Epithelial cell of proximal tubule (primary cell): ENCODE measurements at places on chromosomes 12 and 14. TPM values are rescaled to one million over a fixed set of nuclear protein-coding genes. Genes with fewer than 3 reads are reported as not detected.

The SYNE3 gene
- total RNA-seq = 0.07 TPM in 1 of 2 replicates, not detected in the other

The TRMT61A gene
- total RNA-seq = 9.0 and 21.9 TPM in 2 replicates

The SLC6A15 gene
- total RNA-seq = 1.4 and 2.3 TPM in 2 replicates

The MIP gene
- total RNA-seq = not detected in 2 replicates

The GLIPR1L1 gene
- not detected in 2 replicates for total RNA-seq

The RFLNA gene
- total RNA-seq = 0.69 and 0.80 TPM in 2 replicates

The EIF2S3B gene
- 0.94 and 2.9 TPM in 2 replicates for total RNA-seq

The CFAP251 gene
- total RNA-seq = 2.2 and 4.6 TPM in 2 replicates

The CNTN1 gene
- total RNA-seq = 1.8 and 2.3 TPM in 2 replicates

DNA sequence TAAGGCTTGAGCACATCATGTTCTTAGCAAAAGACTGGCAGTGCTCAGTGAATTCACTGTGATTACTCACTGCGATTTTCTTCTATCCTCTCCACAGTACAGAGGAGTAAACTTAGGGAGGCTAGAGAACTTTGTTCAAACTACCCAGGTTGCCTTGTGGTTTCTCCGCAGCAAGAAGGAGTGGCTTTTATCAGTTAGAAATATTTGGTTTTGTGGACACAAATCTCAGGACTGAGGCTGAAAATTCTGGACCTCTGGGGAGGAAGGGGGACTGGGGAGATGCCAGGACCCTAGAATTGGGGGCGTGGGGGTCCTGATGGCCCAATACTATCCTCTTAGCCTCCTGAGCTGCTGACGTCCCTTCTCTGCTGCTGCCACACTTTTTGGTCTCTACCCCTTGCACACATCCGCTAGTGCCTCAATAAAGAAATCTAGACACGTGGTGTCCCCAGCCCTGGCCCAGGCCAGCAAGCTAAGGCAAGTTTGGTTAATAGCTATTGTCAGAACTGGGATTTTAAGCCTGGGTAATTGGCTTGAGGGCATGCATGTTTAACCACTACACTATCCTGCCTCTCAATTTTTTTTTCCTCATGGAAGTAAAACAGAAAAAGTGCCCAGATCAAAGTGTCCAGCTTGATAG is 842 bp downstream of the OAS2 start:
- no peak for DNase-seq

DNA sequence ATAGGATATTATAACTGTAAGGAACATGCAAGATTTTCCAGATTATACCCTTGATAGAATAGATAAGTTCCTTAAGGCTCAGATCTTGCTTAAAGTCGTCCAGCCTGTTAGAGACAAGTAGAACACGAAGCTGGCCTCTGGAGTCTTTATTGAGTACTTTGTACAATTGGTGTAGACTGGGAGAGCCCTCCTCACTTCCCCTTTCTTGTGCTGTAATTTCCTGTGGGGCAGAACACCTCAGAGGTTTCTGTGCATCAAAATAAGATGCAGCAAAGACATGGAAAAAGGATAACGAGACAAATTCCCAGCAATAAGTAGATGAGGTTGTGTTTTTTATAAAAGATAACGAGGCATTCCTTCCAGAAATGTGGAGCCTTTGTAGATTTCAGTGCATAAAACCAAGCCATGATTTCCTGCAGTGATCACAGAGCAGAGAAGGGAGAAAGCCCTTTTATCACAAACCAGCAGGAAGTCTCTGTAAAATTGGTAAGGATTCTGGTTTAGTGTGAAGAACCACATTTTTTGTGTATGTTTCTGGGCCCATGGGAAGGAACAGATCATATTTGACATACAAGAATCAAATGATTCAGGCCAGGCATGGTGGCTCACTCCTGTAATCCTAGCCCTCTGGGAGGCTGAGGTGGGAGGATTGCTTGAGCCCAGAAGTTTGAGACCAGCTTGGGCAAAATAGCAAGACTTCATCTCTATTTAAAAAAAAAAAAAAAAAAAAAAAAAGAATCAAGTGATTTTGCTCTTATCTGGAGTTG is 18.0 kb downstream of the GPRC5A start:
- no peak for DNase-seq

GRCh38 chr12:51922762-51923505 is 15.6 kb downstream of the ACVRL1 start:
- DNase-seq = no peak

- DNase-seq = no peak
Measured at GRCh38 chr12:32450768-32451167, 51.4 kb downstream of the FGD4 start.

DNA sequence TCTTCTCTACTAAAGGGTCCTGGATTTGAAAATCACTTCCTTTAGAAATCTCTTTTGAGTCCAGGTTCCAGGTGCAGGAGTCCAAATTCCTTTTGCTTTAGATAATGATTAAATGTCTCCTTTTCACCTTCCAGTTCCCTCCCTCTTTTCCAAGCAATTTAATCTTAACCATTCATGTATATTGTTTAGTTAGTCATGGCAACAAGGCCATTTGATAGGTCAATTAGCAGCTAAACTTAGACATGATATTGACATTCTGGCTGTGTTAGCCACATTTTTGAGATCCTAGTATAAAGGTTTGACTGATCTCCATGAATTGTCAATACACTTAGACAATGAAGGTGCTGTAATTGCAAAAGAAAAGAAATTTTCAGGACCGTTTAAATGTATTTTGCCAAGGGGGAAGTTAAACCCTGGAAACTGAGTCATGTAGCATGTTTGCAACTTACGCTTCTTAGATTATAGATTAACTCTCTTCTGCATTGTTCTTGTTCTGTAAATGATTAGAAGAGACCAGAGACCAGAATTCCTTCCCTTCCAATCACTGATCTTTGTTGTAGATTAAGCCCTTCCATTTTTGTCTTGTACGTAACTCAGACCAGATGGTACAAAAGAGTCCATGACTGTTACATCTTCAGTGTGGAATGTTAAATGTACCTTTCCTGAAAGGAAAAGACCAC is 12.4 kb upstream of the C12orf75 start:
- peak; percentile 96 for DNase-seq

GRCh38 chr12:14825256-14825655 is 11.3 kb upstream of the SMCO3 start:
- DNase-seq = no peak

GRCh38 chr14:78164226-78164853 is 5.8 kb upstream of the NRXN3 start:
- no peak for DNase-seq

- DNase-seq = no peak
Measured at GRCh38 chr14:105879867-105880561, 353.6 kb downstream of the TMEM121 start.

- peak; percentile 65 for DNase-seq
Measured at GRCh38 chr14:55914771-55915170, 203.4 kb upstream of the PELI2 start.

GRCh38 chr12:121798787-121799155 is 5.0 kb upstream of the SETD1B start:
- no peak for DNase-seq

DNA sequence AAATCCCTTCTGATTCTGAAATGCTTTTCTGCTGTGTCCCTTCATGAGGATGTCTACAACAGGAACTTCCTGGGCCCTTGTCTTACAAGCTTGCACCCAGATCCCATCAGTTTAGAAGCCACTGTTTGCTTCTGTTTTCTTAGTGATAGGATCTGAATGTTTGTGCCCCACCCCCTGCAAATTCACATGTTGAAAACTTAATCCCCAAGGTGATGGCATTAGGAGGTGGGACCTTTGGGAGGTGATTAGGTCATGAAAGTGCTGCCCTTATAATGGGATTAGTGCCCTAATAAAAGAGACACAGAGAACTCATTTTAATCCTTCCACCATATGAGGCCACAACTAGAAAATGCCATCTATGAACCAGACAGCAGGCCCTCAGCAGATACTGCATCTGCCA is 36.0 kb upstream of the GNPNAT1 start:
- no peak for DNase-seq

GRCh38 chr12:82746668-82747067 is 60.0 kb downstream of the TMTC2 start:
- DNase-seq = no peak

DNA sequence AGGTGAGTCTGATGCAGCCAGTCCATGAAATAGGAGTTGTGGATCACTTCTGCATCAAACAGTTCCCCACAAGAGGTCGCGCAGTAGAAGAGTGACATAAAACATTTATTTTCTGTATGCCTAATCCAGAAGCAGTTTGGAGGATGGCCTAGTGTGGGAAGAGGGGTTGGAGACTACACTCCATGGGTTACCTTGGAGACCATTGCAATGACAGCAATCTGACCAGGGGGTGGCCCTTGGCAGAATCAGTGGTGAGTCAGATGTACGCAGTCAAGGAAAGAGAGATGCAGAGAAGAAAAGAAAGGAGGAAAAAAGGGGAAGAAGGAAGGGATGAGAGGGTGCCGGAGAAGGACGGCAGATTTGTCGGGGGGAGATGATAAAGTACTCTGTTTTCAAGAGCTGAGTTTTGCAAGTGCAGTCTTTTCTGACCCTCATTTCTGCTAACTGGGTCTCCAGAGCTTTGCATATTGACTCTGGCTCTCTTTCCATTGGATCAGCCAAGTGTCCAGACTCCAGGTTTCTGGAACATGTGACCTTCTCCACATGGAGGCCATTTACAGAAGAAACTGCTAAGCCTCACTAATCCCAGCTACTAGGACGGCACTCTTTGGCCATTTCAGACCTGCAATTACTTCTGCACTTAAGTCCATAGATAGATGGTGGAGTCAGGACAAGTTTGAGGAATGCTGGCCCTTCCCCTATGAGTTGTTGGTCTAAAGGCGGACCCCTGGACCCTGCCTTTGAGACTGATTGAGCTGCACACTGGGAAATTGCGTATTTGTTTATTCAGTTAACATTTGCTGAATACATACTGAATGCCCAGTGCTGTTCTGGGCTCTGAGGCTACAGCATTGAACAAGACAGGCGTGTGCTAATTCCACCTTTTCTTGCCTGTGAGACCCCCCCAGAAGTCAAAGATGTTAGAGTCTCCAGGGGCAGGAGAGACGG is 424.2 kb downstream of the BCL11B start:
- DNase-seq = no peak

GRCh38 chr12:752695-753610 is 574 bp downstream of the WNK1 start:
- no peak for DNase-seq

DNA sequence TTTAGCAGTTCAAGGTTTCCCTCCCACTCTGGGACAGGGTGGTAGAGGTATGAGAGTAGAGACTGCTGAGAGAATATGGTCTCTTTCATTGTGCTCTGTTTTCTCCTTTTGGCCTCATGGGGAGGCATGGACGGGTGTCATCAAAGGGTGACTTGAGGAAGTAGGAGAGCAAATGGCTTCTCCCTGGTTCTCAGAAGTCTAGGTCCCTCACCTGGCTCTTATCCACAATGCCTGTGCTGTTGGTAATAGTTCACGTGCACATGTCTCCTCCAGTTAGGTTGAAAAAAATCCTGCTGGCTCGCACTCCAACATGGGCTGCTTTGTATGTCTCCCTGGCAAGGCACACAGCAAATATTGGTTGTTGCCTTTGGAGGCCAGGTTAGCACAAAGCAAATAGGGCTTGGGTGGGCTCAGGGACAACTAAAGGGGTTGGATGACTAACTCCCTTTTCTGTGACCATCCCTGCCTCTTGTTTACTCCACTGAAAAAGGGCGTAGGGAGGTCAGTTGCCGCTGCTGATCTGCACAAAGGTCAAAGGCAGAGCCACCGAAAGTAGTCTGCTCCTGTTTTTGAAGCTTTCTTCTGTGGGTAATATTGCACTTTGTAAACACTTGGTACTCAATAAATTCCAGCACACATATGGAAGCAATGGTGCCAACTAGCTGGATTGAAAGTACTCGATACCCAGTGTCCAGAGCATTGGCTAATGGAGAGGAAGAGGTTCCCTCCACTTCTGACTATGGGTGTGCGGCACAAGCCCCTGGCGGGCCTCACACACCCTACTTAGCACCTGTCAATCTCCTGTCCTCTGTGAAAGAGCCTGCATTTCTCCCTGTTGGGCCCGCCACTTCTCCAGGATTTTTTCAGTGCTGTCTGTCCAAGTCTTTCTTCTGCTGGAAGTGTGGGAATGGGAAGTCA is 121.8 kb downstream of the SLC38A6 start:
- no peak for DNase-seq

DNA sequence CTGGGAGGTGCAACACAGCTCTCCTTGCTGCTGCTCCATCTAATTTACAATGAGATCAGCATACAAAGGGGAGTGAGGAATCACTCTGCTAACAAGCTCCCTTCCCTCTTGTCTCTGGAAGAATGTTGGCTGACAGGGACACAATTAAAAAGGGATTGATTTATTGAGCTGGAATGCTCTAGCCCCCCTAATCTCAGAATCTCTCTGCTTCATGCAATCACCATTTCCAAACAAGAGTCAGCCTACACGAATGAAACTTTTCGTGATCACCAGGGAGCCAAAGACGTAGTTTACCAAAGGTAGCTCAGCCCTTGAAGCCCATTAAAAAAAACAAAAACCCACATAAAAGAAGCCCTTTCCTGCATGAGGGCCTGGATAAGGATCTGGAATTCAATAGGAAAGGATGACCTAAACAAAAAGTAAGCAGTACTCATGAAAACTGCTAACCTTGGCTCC is 223.8 kb downstream of the C12orf75 start:
- DNase-seq = no peak

DNA sequence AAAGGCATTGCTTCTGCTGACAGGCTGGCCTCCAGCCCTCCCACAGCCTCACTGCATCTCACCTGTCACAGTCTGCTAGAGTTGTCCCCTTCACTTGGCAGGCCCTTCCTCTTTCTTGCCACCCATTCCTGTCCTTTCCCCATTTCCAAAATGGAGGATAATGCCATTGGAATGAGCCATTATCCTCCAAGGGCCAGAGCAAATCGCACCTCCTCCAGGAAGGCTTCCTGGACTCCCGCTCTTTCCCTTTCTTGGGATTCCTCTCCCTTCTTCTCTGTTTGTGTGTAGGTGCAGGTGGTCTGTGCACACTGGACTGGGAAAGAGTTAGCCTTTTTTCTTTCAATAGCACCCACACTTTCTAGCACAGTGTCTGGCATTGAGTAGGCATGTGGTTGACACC is 3.8 kb downstream of the KRT82 start:
- DNase-seq = no peak
